ENCODE measurements at places on chromosomes 1 and 21.

DNA sequence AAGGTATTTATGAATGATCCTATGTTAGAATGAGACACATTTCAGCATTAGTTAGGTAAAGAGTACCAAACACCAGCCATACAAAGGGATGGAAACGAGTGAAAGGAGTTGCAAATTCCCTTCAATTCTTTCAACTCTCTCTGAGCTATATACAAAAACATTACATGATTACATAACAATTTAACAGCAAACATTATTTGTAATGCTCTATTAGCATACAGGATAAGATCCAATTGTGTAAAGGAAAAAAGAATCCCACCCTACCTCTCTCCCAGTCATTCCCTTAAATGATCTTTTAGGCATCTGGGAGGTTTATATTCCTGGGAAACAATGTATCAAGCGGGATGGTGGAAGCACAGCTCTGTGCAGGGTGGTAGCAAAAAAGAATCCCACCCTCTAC, 117.9 kb downstream of the RHOU start:
- DNase-seq, result no peak

DNA sequence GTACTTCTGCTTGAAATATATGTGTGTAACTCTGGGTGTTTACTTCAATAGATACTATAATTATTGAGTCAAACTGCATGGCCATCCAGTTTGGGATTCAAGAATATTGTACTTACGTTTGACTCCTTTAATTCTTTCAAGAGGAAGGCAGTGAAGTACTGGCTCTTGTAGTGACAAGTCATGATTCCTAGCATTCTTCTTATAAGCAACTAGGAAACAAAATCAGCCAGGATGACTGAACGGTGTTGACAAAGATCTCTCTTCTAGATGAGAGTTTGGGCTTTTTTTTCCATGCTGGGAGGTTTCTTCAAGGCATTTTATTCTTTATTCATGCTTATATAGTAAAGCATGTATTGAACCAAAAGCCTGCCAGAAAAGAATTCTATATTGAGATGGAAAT, 58.3 kb downstream of the CLEC20A start:
- no peak for DNase-seq

DNA sequence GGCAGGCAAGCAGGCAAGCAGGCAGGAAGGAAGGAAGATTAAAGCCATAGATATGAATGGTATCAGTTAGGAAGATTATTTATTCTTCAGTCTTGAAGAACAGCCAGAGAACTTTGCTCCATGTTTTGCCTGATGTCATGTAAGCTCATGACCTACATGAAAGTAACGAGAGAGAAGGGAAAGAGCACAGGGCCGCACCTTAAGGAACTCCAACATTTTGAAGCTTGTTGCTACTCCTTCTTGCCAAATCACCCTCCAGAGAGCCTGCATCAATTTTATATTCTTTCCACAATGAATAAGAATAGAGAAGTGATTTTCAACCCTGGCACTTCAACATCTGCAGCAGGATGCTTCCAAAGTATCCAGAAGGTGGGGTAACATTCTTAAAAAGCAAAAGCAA, 78.0 kb upstream of the EFHD2 start:
- no peak for DNase-seq

GRCh38 chr1:23977854-23978191, 2.3 kb downstream of the SRSF10 start:
- DNase-seq, result no peak

DNA sequence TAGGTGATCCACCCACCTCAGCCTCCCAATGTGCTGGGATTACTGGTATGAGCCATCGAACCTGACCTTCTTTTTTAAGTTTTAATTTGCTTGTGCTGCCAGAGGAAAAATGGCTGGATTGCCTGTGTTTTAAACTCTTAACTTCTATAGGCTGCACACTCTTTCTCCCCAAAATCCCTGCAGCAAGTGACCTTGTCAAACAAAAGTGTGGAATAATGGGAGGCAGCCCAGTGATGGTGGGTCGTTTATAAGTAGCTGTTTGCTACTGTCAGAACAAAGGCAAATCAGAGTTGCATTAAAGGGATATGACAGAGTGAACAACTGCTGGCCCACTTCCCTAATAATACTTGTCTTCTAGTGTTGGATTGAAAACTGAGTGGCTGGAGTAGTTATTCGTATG, 74.2 kb downstream of the ADGRL2 start:
- no peak for DNase-seq

All from lung microvascular endothelial cell (primary cell).